Urinary bladder (tissue), 4 donors: ENCODE measurements at places on chromosomes 4 and X. TPM values are rescaled to one million over a fixed set of nuclear protein-coding genes. Genes with fewer than 3 reads are reported as not detected.

TFE3 gene
- total RNA-seq: 11.7 TPM

GRCh38 chrX:45903781-45904201 is 641.4 kb downstream of the ZNF674 start:
- no peak for DNase-seq

CXCL1 gene
- total RNA-seq: 0.42 TPM

DNA sequence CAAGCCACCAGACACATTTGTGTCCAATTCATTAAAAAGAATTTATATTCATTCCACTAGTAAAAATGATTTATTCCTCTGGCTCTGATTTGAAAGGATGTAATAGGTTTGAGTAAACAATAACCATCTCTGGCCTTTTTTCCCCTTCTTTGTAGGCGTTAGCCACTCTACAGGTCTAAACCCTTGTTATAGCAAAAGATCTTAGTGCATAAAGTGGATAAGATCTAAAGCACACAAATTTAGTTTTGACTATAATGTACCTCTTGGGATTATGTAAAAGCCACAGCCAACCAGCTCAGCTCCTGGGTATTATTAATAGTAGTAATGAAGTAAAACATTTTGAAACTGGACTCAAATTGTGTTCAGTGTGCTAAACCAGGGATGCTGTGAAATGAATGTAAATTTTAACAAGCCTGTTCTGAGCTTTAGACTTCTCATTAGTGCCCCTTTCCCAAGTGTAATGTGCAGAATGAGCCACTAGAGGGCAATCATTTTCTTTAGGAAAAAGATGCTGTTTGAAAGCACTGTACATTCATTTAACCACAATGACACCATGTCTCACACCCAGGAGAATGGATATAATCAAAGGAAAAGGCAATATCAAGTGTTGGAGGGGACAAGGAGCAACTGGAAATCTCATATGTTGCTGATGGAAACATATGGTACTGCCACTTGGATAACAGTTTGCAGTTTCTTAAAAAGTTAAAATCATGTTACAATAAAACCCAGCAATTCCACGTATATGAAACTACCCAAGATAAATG is 69.7 kb downstream of the KLHL8 start:
- DNase-seq: peak; percentile 70

- no peak for DNase-seq
Measured at GRCh38 chrX:69987691-69988090, 62.0 kb downstream of the AWAT2 start.

BMX gene
- 4.8 TPM for total RNA-seq

DNA sequence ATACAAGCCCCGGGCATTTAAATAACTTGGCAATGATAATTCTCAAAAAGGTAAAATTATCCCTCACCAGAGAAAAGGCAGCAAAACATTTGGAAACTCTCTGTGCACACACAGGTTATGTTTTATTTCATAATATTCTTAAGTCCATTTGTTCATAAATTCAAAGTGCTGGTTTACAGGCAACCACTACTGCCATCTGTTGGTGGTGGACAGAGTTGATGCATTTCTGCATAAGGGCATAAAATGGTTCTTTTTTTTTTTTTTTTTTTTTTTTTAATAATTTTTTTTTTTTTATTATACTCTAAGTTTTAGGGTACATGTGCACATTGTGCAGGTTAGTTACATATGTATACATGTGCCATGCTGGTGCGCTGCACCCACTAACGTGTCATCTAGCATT is 31.5 kb upstream of the IL21 start:
- no peak for DNase-seq

CASK gene
- total RNA-seq: 71.2 TPM

GRCh38 chr4:155578726-155579370 is 87.8 kb upstream of the GUCY1A1 start:
- DNase-seq: no peak

DNA sequence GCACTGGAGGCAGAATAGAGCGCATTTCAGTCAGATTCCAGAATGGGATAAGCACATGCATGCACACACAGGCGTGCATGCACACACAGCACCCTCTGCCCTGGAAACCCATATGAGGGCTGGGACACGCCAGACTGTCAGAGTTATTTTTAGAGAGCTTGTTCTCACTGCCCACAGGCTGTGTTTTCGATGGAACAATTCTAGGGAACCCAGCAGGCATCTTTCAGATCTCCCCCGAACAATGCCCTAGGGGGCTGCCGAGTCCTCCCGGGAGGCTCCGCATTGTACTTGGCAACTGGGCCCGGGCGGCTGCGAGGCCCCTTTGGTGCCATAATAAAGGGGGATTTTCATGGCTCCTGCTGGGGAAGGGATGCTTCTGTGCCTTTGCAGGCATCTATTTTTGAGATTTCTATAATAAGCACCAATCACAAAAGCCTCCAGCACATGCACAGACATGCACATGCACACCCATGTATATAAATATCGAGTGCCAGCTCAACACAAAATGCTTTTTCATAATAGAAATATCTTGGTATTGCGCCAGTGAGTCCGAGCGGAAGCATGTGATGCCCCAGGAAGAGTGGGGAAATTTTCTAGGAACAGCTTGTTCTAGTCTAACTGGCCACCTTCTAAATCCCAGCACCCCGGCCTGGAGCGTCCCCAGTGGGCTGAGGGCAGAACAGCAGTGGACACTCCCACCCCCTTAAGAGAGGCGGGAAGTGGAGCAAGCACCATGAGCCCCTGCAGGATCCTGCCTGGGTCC is 88.5 kb downstream of the PHKA2 start:
- no peak for DNase-seq

- DNase-seq: no peak
Measured at GRCh38 chrX:8364369-8365141, 100.1 kb upstream of the VCX3B start.
